ENCODE measurements at places on chromosomes 4 and X.

DNA sequence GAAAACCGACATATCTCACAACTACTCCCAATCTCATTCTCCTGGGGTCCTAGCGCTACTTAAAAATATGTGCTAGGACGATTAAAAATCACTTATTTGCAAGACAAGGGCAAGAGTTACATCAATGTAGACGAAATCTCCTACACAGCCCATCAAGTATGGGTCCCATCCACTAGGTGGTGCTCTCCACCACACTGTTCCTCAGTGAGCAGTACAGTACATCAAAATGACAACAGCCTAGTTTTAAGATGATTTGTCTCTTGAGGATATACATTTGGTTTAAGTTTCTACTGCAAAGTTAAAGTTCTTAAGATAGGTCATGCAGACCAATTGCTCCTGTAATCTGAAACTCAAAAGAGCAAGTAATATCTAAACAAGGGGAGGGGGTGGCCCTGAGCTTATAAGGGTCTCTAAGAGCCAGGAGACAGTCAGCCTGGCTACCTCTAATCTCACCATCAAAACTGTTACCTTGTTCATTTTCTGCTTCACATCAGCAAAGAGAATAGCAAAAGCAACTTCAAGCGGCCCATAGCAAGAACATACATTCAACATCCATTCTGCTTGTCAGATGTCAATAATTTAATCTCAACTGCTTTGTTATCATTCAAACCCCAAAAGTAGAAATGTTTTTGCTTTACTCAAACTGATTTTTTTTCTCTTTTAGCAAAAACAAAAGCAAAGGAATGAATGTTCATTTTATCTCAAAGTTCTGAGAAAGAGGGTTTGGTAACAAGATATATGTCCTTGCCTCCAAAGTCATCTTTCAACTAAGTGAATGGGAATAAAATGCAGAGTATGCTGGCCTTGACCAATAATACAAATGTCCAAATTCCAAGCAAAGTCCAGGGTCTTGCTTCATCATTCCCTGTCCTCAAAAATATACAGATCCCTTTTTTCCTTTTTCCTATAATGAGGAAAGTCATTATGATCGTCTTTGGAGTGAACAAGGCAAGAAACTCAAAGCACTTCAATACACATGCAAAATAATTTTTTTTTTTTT, 53.1 kb downstream of the STX18 start:
- peak; percentile 72 for DNase-seq

GRCh38 chrX:37776283-37776986, 3.4 kb upstream of the CYBB start:
- DNase-seq, result no peak

DNA sequence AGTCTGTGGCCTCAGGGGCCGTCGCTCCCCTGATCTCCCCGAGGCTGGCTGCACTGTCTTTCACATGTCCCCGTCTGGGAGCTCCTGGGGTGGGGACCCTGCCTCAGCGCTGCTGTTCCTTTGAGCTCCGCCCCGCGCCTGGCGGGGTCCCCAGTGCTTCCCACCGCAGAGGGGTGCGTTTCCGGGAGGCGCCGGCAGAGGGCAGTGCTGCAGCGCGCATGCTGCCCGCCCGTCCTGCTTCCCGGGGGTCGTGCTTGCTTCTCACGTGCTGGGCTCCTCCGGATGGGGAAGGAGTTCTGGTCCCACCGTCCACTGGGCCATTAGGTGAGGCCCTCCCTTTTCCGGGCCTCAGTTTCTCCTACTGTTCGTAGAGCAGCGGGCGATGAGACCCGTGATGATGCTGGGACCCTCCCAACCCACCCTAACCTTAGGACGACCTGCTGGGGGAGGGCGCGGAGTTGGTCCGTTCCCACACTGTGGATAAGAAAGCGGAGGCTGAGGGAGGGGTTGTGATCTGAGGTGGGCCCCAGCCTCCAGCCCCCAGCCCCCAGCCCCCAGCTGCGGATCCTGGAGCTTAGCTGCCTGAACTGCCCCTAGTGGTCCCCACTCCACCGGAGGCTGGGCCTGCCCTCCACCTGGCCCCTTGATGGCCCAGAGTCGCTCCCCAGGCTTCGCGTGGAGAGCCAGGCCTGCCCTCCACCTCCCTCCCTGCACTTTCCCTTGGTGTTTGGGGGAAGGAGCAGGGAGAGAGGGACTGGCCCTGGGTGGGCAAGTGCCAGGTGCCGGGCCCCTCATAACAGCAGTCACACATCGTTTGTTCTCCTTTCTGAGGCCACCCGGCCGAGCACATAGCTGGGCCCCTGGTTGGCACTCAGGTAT, 15.3 kb downstream of the CPZ start:
- no peak for DNase-seq

DNA sequence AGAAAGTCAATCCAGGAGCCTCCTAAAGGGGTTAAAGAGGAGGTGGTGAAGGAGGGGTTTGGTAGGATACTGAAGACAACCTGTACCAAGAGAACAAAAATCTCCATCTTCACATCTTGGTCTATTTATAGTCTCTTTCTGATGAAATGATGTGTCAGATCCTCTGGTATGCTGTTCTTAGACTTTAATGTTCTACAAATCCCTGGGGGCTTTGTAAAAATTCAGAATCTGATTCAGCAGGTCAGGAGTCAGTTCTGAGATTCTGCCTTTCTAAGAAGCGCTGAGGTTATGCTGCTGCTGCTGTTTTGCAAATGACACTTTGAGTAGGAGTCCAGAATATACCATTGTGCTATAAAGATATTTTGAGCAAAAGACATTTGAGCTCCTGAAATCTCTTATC, 172.9 kb upstream of the GLRA2 start:
- DNase-seq, result peak; percentile 90

GRCh38 chr4:41189076-41189475, 25.3 kb downstream of the APBB2 start:
- DNase-seq, result no peak

DNA sequence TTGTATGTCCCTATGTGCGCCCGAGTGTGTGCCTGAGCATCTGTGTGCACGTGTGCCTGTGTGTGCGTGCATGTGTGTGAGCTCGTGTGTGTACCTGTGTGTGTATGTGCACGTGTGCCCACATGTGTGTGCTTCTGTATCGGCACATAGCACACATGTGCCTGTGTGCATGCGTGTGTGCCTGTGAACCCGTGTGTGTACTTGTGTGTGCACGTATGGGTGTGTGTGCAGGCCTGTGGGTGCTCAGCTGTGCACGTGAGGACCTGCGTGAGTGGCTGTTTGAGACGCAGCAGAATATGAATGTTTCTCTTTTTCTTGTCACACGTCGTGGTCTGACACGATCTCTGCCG, 4.3 kb downstream of the AKAP17A start:
- DNase-seq, result no peak

GRCh38 chrX:150983521-150984168, 510 bp downstream of the HMGB3 start:
- no peak for DNase-seq

- no peak for DNase-seq
Measured at GRCh38 chr4:109195646-109196045, 106.8 kb downstream of the COL25A1 start.

- DNase-seq, result no peak
Measured at GRCh38 chrX:53398216-53398615, 24.2 kb downstream of the SMC1A start.

GRCh38 chr4:113587640-113588275, 173.8 kb downstream of the CAMK2D start:
- DNase-seq, result no peak

- no peak for DNase-seq
Measured at GRCh38 chr4:37798616-37799015, 27.9 kb upstream of the PGM2 start.

- DNase-seq, result peak; percentile 72
Measured at GRCh38 chr4:89024051-89024675, 32.8 kb downstream of the FAM13A start.

DNA sequence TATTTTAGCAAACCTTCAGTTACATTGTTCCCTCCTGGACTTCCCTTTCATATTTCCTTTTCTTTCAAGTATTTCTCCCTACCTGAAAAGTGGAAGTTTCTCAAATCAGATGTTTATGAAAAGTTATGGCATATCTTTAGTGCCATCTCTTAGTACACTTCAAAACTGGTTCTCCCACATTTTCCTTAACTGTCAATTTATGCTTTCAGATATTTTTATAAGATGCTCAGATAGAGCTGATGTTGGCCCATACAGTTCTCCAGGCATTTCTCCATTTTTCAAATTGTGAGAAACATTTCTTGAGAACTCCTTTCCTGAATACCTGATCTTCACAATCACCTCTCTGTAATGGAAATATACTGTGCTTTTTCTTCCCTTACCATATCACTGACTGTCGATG, 32.5 kb upstream of the AP1AR start:
- DNase-seq, result no peak

DNA sequence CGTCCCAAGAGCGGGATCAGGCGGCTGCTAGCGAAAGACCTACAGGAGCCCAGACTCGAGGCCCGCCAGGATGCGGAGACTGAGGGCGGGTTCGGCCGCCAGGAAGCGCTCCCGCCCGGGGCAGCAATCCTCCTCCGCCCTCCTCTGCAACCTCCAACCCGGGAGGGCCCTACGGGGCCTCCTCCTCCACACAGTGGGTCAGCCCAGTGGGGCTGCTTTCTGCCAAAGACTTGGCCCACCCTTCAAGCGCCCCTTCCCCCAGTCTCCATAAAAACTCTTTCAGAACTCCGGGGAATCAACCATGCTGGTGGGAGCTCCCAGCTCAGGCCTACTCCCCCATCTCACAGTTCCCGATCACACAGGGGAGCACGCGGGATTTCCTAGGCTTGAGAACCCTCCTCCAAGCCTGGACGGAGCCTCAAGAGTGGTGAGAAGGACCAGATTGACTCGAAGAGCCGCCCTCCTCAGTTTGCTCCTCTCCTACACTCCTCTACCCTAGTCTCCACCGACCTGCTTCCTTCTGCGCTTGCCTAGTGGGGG, 77.5 kb downstream of the RLIM start:
- DNase-seq, result peak; percentile 52

- no peak for DNase-seq
Measured at GRCh38 chr4:108940149-108940548, 177.3 kb upstream of the ETNPPL start.

DNA sequence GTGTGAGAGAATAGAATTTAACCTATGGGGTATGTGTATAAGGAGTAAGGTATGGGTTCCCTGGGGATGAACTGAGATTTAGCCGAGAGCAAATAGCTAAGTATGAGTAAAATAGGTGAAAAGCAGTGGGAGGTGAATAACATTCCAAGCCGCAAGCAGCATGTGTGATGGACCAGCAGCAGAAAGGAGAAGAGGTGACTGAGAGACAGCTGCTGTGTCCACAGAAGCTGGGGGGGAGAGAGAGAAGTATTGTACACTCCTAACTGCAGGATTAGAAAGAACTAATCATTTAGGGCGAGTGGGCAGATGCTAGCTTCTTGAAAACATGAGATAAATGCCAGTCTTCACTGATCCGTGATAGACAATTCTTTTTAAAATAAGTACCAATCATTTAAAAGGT, 296.0 kb downstream of the KLHL4 start:
- no peak for DNase-seq

DNA sequence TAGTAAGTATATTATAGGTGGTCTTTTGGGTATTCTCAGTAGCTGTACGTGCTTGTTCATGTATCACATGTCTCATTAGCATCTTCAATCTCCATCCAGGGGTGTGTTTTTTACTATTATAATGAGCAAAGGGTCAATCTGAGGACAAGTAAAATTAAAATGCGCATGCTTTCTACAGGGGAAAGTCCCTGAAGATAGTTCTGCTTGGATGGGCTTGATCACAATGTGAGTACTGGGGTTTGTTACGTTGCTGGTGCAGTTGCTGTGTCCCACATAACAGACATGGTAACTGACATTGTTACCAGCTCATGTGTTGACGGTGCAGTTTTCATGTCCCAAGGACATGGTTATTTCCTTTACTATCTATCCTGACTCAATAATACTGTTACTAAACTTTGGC, 65.9 kb downstream of the UCHL1 start:
- no peak for DNase-seq

GRCh38 chr4:175807547-175807946, 4.5 kb downstream of the GPM6A start:
- no peak for DNase-seq

DNA sequence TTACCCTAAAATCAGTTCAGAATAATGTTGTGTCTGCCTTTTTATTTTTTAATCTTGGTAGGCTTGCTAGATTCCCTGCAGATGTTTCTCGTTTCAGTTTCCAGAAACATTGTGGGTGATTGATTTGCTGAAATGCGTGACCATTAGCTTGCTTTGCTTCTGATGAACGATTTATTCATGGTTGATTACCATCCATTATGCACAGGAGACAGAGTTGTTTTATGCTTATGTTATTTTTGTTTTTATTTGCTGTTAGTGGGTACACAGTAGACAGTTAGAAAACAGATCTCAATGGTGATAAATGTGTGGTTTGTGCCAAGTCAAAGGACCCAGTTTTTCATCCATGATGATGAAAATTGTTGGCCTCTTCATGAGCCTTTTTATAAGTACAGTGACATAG, 455.6 kb upstream of the BOD1L1 start:
- DNase-seq, result no peak

- DNase-seq, result no peak
Measured at GRCh38 chr4:19158107-19158809, 1093.4 kb upstream of the SLIT2 start.

GRCh38 chr4:8353158-8353669, 83.7 kb downstream of the HTRA3 start:
- no peak for DNase-seq

GRCh38 chr4:165201806-165202205, 5.6 kb upstream of the KLHL2 start:
- DNase-seq, result no peak

DNA sequence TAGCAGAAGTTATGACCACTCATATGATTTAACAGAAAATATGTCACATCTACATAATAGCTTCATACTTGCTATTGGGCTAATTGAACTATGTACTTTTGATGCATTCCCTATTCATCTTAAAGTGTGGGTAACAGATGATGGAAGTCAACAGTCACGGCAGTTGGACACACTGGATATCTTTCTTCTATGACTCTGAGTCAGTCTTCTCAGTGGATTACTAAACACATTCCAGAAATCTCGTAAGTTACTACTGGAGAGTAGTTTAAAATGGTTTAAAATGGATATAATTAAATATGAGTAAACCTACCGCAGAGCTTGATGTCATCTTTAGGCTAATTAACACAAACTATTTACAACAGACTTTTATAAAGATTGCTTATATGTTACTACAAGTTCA, 30.1 kb upstream of the CFAP299 start:
- peak; percentile 79 for DNase-seq

DNA sequence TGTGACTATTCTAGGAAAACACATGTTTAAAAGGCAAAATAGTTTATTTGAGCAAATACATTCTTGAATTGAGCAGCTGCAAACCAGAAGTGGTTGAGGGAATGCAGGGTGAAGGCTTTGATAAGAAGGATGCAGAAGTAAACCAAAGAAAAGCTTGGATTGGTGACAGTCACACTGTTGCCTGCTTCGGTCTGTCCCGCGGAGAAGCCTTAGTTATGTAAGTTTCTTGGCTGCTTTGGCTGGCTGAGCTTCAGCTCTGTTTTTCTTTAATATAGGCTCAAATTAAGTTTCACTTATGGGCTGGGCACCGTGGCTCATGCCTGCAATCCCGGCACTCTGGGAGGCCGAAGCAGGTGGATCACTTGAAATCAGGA, 67.6 kb downstream of the FAM53A start:
- DNase-seq, result no peak

- DNase-seq, result peak; percentile 84
Measured at GRCh38 chr4:39083164-39083563, 21.1 kb downstream of the KLHL5 start.

GRCh38 chr4:42420140-42420539, 22.9 kb downstream of the SHISA3 start:
- DNase-seq, result peak; percentile 74

Measured in fibroblast of skin of back (primary cell).